Stimulated activated CD4-positive, alpha-beta T cell treated with anti-CD3 and anti-CD28 coated beads, Interleukin-15, amount 100 ng/mL, for 1 hour (primary cell): ENCODE measurements at places on chromosomes 13 and 19.

GRCh38 chr19:16160943-16161560, 12.3 kb downstream of the CIB3 start:
- DNase-seq, result no peak

DNA sequence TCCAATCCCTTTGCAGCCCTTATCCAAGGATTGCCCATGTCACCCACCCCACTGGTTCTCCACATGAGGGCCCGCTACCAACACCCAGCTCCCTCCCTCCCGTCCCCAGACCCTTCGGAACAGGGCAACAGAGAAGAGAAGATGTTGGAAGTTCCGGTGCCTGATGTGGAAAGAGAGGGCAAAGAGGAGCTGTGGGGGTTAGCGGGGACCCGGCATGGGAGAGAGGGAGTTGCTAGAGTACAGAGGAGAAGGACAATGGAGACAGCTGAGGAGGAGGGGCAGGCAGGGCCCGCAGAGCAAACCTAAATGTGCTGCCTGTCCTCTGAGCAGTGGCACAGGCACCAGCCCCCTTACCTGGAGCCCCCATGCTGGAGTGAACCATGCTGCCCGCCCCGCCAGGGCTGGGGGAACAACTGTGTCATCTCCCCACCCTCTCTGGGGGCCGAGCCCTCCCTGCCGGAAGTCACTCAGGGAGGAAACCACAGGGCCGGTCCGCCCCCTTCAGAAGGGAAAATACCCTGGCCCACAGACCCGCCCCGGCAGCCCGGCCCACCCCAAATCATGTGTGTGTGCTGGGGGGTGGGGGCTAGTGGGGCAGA, at the start of gene POU2F2:
POU2F2 (minus strand) TSS at position 417 of the 599 bp plus-strand sequence; CDS start at position 382, 35 bp downstream.
- peak; percentile 78 for DNase-seq

- no peak for DNase-seq
These were observed 8.1 kb downstream of the N4BP2L1 start for GRCh38 chr13:32419862-32420261.

- DNase-seq, result no peak
These were observed 109.3 kb upstream of the MLNR start for GRCh38 chr13:49110913-49111170.

DNA sequence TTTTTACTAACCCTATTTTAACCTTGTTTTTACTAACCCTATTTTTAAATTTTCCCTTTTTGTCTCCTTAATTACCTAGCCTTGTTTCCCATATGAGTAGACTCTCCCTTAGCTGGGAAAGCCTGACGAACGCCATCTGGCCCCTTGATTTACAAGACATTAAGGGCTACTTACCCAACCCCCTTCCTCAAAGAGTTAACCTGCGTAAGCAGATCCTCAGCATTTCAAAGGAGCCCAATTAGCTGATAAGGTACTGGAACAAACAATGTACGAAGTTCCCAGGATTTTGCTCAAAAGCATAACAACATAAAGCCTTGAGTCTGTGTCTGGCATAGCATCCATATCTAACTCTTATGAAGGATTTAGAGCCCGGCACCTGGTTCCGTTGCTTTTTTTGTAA, 4.7 kb upstream of the MVB12A start:
- no peak for DNase-seq

GRCh38 chr13:21929400-21929799, 258.5 kb downstream of the FGF9 start:
- DNase-seq, result no peak

GRCh38 chr19:27851543-27852060, 1361.3 kb downstream of the UQCRFS1 start:
- no peak for DNase-seq

- no peak for DNase-seq
These were observed 555.9 kb downstream of the DIAPH3 start for GRCh38 chr13:59607780-59608233.

DNA sequence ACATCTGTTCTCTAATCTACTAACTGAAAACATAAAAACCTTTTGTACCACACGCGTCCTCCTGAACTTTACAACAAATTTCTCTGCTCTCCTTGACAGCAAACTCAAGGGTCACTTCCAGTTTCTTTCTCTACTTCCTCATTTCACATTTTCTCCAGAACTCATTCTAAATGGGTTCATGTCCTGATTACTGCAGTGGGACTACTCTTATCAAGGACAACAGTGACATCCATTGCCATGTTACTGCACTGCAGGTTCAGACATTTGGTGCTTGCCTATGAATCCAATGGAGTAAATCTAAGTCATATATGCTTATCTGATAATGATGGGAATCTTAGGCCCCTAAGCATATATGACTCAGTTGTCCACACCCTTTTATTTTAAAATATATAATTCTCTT, 35.3 kb downstream of the FPR3 start:
- DNase-seq, result no peak

DNA sequence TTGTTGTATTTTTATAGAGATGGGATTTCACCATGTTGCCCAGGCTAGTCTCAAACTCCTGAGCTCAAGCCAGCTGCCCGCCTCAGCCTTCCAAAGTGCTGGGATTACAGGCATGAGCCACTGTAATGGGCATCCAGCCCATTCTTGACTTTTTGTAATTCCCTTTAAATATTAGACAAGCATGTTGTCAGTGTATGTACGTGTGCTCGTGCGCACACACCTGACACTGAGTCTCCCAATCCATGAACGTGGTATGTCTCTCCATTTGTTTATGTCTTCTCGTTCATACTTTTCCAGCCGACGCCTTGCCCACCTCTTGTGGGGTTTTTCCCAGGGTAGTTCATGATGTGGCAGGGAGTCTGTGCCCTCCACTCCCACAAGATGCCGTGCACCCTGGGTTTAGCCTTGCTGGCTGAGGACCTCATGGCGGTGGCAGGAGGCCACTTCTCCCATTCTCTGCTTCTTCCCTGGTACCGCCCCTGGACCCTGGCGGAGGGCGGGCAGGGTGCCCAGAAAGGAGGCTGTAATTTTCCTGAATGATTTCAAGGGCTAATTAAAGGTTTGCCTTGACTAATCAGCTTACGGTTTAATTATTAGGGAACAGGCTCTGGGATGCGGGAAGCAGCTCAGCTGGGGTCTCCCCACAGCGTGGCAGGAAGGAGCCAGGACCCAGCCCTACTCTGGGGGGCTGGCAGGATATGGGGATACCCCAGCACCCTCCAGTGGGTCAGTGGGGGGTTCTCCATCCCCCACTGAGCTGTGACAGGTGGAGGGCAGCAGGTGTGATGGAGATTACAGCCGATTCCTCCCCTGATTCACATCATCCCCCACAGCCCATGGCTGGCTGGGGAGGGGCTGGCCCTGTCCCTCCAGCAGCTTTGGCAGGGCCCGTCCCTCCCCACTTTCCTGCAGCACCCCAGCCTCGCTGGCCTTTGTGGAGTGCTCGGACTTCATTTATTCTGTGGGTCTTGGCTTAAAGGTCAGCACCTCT, 12.9 kb downstream of the PAK4 start:
- DNase-seq, result no peak

DNA sequence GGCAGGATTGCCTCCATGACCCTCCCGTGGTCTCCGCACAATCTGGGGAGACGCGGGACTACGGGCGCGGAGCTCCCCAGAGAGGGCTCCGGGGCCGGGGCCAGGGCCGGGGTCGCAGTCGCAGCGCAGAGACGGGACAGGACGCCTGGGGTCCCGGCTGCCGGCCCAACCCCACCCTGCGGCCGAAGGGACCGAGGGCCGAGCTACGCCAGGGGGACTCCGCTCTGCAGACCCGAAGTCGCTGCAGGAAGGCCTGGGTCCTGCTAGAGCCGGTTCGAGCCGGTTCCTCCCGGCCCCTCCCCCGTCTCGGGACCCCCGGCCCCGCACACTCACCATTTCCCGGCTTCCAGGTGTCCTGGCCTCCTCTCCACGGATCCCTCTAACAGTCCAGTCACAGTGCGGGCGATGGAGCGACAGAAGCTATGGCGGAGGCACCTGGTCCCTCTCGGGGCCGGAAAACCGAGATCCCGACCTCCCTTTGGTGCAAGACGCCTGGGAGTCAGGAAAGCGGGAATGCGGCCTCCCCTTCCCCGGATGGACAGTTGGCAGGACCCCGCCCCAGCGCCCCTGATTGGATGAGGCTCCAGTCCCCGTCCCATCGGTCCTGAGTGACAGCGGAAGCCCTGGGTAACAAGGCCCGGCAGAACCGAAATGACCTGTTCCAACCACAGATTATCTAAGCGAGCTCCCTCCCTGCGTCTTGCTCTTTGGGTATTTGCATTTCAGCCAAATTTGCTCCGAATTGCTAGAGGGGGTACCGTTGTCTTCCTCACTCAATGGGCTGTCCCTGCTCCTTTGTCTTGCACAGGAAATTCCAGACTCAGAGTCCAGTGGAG, at the start of gene ZNF625:
ZNF625 (minus strand) TSS at position 512 of the 836 bp plus-strand sequence; CDS start at position 336, 176 bp downstream.
- no peak for DNase-seq

- DNase-seq, result no peak
These were observed 156.5 kb downstream of the ATP8A2 start for GRCh38 chr13:25528266-25528665.

DNA sequence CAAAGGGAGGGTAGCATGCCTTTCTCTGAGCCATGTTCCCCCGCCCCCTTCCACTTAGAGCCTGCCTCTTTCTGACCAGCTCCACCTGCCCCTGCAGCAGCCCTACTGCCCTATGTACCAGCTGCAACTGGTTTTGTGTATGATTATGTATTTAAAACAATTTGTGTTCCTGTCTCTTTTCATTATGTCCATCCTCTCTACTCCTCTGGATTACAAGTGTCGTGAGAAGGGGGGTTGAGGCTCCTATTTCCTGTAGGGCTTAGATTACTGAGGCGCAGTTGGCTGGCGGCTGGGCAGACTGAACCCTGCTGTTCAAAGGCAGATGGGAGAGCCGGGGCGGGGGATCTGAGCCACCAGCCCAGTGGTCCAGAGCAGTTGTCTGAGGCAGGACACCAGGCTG, 213.3 kb downstream of the KCNRG start:
- DNase-seq, result no peak

- no peak for DNase-seq
These were observed 2.1 kb upstream of the UTP14C start for GRCh38 chr13:52022356-52022755.

DNA sequence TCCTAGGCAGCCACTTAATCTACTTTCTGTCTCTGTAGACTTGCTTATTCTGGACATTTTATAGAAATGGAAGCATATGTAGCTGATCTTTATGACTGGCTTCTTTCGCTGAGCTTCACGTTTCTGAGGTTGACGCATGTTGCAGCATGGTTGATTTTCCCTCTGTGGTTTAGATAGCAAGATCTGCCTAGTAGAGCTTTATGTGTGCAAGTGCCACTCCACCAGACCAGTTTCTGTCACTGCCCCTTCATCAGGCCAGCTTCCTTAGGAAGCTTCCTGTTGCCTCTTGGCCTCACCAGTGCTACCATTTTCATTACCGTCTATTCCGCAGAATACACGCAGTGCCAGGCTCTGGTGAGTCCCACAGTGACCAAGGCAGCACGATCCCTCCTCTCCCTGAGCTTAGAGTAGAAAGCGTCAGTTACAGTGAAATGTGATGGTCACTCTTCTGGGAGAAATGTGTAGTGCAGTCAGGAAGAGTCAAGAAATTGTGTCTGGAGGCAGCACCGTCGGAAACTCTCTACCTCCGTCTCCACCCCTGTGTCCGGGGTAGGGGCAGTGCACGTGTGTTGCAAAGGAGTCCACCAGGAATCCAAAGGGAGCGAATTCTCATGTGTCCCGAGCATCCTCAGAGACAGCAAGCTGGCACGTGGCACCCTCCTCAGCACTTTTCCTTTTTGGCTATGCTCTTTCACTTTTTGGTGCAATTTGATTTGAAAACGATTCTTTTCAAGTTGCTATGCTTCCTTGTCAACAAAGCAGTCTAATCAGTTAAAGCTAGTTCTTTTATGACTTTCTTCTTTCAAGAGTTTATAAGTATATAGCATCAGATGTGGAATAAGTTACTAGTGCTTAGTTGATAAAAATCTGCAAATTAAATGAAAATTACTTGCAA, 45.4 kb upstream of the GPR183 start:
- DNase-seq, result no peak

GRCh38 chr13:78131811-78132210, 213.2 kb upstream of the EDNRB start:
- no peak for DNase-seq

DNA sequence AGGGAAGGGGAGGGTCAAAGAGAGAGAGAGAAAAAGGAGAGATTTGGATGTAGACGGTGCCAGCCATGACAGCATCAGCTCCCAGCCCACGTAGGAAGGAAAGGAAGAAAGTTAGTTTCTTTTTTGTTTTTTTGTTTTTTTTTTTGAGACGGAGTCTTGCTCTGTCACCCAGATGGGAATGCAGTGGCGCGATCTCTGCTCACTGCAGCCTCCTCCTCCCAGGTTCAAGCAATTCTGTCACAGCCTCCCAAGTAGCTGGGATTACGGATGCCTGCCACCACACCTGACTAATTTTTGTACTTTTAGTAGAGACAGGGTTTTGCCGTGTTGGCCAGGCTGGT, 27.6 kb downstream of the ELL start:
- DNase-seq, result no peak

DNA sequence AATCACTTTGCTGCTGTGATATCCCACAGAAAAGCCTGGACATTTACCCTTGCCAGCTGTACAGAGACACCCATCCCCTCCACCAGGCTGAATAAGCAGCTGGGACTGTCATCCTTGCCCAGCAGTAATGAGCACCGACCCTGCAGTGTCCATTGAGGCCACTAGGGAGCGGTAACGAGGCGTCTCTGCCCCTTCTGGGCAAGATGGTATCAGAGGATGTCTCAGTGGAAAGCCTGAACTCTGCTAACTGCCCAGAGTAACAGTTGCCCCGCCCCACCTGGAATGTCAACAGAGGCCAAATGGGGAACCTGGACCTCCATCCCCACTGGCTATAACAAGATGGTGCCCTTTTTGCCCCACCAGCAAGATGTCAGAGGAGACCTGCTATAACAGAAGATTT, 22.8 kb upstream of the CEACAM20 start:
- no peak for DNase-seq

DNA sequence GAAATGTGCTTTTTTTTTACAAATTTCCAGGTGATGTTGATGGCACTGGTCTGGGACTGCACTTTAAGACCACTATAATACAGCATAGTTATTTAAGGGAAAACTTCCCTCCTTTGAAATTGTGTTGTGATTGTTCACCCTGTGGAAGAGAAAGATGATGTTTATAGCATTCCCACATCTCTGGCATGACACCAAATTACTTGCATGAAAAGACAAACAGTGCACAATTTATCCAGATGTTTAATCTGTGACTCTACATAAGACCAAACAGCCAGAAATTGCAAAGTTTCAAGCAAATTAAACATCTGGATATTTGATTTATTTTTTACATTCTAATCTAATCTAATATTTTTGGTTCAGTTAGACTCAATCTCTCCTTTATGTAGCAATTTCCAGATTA, 51.6 kb downstream of the UFM1 start:
- no peak for DNase-seq

- DNase-seq, result no peak
These were observed 752.2 kb downstream of the EFNB2 start for GRCh38 chr13:105783261-105783660.

DNA sequence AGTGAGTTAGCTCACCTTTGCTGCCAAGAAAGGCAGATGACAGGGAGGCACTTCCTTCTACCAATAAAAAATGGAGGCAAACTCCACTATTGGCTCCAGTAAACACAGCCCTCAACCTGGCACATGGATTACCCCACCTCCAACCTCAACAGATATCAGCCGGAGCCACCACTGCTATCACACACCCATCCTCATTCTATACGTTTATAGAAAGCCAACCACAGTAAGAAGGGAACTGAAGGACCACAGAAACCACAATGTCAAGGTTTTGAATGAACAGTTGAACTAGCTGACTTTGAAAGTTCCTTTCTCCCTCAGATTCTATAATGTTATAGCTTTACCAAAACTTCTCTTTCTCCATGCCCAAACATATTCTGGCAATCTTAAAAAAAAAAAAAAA, 526.2 kb downstream of the UQCRFS1 start:
- no peak for DNase-seq
